Body of pancreas (tissue), 4 donors: ENCODE measurements at places on chromosomes 6 and 20.

DNA sequence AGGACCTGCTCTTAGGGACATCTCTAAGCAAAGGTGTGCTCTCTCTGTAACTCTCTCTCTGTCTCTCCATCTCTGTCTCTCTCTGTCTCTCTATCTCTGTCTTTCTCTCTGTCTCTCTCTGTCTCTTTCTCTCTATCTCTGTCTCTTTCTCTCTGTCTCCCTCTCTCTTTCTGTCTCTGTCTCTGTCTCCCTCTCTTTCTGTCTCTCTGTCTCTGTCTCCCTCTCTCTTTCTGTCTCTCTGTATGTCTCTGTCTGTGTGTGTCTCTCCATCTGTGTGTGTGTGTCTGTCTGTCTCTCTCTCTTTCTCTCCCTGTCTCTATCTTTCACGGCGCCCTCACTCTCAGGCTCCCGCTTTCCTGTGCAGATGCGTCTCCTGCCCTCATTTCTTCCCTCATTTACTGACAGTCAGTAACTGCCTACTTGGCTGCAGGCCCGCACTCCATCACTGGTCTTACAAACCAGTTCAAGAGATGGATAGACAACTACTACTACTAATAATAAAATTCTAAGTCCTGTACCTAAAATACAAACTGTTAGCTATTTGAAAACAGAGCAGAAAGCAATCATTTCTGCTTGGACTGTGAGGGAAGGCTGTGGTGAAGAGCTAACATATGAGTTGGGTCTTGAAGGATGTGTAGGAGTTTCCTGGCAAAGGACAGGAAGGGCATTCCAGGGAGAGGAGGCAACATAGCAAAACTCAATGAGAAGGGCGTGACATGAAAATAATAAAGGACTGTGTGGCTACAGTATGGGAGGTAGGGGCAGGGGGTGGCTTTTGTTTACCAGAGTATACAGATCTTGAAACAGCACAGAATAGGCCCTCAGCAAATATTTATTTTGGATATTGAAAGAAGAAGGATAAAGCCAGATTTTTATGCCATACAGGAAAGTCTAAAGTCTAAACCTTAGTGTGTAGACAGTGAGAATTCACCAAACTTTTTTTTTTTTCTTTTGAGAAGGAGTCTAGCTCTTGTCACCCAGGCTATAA lies 67.8 kb upstream of the TAB2 start:
- no peak for DNase-seq

- no peak for DNase-seq
Observed at GRCh38 chr6:88378639-88379038, 212.5 kb upstream of the CNR1 start.

DNA sequence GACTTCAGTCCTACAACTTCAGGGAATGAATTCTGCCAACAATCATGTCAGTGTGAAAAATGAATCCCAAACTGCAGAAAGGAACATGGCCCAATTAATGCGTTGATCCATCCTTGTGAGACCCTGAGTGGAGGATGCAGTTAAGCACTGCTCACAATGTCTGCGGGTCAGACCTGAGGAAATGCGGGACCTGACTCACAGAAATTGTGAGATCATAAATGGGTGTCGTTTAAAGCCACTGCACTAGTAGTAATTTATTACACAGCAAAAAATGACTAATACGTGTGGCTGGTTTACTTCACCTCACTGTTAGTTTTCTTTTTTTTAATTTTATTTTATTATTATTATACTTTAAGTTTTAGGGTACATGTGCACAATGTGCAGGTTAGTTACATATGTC lies 505.0 kb downstream of the PRKN start:
- no peak for DNase-seq

DNA sequence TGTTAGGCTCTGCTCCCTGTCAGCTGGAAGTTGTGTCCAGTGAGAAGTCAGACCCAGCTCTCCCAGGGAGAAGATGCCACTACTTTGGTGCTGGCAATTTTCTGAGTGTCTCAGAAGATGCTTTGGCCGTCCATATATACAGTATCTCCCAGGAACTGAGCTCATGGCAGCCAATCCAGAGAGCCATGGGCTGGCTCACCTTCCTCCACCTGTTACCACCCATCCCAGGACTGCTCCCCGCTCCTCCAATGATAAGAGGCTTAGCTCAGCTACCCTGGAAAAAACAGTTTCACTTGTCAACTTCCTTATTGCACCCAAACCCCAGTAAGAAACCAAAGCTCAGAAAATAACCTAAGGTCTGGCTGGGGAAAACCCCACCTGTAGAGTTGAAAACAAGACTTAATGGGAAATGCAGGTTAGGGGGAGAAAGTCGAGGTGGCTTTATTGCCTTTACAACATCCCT lies at the start of gene BNIP5:
BNIP5 (minus strand) TSS at position 110 of the 463 bp plus-strand sequence. CDS start 6,198 bp downstream, outside the sequence.
- no peak for DNase-seq

GRCh38 chr6:120111001-120111400 lies 761.4 kb upstream of the MAN1A1 start:
- DNase-seq: no peak

DNA sequence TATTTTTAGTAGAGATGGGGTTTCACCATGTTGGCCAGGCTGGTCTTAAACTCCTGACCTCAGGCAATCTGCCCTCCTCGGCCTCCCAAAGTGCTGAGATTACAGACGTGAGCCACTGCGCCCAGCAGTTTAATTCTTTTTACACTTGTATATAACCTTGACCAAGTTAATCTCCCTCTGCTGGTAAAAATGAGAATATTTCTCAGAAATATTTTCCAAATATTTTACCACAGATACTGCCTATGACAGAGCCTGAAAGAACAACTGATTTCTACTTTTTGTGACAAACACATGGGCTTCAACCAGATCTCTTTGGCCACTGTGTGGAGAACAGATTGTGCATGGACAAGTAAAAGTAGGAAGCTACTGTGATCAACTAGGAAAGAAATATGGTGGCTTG lies 21.2 kb upstream of the NHSL1 start:
- no peak for DNase-seq

DNA sequence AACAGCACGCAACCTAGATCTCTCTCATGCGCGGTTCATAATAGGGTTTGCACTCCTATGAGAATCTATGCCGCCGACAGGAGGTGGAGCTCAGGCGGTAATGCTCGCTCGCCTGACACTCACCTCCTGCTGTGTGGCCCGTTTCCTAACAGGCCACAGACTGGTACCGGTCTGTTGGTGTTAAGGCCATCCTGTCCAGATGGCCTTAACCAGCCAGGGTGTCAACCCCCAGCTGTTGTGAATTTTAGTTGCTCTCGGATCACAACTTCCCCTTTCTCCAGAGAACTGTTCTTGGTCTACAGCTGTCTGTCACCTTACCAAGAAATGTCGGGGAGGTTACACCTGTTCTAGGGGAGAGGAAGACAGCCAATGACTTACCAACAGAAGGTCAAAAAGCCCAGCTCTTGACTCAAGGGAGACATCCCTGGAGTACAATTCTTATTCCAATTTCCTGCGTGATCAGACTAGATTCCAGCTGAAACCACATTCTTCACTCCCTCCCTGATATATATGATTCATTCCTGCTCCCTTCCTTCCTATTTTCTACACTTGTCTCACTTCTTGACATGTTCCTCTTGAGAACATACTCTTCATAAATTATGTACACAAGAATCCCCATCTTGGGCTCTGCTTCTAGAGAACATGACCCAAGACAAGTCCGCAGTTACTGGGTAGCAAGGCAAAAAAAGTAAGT lies 23.1 kb upstream of the DNAAF9 start:
- DNase-seq: peak; percentile 33

DNA sequence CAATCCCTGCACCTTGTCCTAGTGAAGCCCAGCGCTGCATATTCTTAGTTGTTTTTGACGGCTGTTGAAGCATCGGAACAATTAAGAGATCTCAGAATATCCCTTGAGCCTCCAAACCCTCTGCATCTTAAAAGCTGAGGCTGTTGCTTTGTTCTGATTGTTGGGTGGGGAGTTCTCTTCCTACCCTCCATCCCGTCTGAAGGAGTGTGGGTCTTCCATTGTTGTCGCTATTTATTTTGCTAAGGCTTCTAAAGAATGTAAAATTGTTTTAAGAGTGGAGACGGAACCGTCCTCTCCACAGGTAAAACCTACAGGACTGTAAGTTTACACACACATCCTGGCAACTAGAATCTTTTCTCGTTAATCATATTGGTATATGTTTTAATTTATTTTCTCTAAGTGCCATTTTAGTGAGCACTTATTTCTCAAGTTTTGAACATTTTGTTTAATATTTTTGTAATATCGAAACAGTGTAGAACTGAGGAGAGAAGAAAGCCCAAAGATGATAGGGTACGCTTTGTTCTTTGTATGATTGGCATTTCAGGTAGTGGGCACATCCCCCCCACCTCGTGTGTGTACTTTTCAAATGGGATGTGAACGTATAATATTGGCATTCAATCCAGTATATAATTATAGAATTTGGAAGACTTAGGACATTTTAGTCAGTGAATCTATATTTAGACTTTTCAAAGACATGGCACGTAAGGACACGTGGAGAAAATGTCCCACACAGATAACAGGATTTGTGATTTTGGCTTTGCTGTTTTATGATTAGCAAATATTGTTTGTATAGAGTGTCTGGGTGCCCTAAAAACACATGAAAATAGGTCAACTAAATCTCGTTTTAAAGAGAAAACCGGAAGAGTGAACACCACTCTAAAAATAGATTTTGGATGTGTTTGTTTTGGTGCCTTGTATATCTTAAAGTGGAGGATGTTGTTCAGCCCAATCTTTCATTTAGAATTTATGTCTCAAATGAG lies 1.3 kb downstream of the RNF146 start:
- no peak for DNase-seq

GRCh38 chr6:52505726-52506409 lies 71.0 kb downstream of the TRAM2 start:
- no peak for DNase-seq

- DNase-seq: no peak
Observed at GRCh38 chr6:26342106-26343004, 22.6 kb upstream of the BTN3A2 start.

DNA sequence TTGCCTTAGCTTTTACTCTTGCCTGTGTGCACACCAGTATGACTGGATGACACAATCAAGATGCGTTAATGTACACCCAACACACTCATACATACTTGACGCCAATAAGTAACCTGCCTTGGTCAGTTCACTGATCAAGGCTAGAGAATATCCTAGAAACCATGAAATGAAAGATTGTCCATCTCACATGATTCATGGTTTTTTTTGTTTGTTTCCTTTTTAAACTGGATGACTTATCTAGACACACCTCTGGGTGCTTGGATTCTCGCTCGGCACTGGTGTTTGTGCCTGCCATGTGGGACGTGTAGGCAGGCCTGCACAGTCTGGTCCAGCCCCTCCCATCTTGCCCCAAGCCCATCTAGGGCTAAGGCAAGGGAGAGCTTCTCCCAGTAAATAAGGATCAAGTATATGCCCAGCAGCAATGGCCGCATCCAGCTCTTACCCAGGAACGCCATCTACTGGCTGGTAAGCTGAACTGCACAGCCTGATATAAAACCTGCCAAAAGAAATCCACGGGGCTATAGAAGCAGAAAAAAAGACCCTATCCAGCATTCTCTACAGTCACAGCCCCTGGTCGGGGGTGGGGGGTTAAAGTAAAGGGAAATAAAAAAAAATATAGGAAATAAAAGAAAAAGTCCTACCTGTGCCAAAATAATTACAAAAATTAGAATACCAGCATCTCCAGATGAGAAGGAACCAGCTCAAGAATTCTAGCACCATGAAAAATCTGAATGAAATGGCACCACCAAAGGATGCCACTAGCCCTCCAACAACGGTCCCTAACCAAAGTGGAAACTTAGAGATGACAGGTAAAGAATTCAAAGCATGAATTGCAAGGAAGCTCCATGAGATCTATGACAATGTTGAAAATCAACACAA lies 73.3 kb downstream of the OTOR start:
- peak; percentile 11 for DNase-seq

- no peak for DNase-seq
Observed at GRCh38 chr6:127516662-127517273, 2.4 kb downstream of the MTCL3 start.

- no peak for DNase-seq
Observed at GRCh38 chr6:149701714-149702113, 16.2 kb downstream of the LATS1 start.

GRCh38 chr6:76435174-76435573 lies 362.7 kb upstream of the IMPG1 start:
- no peak for DNase-seq

DNA sequence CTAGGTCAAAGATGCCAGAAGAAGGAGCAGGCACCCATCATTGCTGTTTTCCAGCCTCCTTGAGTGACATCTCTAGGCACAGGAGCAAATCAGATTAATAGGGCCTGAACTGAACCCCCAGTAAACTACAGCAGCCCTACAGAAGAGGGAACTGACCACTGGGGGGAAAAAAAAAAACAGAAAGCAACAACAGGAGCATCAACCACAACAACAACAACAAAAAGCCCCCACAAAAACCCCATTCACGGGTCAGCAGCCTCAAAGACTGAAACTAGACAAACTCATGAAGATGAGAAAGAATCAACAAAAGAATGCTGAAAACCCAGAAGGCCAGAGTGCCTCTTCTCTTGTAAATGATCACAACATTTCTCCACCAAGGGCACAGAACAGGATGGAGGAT lies 537.4 kb upstream of the BTBD3 start:
- DNase-seq: no peak

GRCh38 chr20:45836841-45837240 lies 3.2 kb downstream of the SNX21 start:
- DNase-seq: no peak

DNA sequence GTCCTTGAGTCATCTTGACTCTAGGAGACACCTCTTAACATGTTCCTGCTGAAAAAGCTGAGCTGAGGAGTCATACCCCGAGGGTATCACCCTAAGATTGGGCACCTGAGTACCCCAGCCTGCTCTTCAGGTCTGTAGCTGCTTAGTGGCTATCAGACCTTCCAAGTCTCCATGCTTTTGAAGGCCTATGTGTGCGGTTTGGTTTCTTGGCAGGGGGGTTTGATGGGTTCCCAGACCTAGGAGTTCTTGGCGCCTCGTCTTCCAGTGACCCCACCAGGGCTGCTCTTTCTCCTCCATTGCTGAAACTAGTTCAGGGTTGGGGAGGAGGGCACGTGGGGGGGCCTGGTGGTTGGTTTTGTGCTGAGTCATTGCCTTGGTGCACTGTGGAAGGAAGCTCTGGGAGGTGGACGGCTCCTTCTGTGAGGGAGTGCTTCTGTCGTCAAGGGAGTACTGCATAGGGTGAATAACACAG lies 20.1 kb downstream of the IGF2R start:
- DNase-seq: no peak

DNA sequence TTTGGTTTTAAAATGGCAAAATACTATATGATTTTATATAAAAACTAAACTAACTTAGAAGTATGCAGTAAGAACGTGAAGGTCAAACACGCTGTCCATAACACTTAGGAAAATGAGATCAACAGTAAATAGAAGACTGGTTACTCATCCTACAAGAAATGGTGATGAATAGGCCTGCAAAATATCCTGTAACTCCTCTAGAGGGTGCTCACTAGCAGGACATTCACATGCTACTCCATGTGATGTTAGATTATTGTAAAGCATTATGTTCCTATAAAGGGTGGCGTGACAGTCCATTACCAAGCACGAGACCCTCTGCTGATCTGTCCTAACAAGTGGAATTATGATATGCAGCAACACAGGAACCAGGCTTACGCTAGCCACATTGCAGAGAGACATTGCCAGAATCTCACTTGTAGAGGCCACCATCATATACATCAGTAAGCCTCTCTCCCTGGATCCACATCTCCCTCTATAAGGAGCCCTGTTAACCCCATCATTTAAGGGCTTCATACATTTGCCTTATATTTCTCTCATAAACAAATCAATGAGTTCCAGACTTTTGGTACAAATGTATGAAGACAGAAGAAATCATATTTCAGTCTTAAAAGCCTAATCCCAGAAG lies 18.0 kb upstream of the DEFB129 start:
- peak; percentile 8 for DNase-seq

GRCh38 chr6:83488448-83488847 lies 23.9 kb upstream of the PRSS35 start:
- DNase-seq: no peak
